ENCODE measurements at places on chromosomes 12 and 14.

GRCh38 chr12:50053583-50053982, 3.8 kb upstream of the ASIC1 start:
- no peak for DNase-seq

DNA sequence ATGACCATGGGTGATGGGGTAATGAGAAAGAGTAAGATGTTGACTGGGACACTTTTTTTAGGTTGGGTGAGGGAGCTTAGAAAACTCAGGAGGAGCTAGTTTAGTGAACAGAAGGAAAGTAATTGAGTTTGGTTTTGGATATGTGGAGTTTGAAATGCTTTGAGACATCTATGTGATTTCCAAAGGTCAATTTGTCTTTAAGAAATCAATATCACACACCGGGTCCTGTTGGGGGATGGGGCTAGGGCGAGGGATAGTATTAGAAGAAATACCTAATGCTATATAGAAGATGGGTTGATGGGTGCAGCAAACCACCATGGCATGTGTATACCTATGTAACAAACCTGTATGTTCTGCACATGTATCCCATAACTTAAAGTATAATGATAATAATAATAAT, 118.4 kb downstream of the ASCL1 start:
- no peak for DNase-seq

DNA sequence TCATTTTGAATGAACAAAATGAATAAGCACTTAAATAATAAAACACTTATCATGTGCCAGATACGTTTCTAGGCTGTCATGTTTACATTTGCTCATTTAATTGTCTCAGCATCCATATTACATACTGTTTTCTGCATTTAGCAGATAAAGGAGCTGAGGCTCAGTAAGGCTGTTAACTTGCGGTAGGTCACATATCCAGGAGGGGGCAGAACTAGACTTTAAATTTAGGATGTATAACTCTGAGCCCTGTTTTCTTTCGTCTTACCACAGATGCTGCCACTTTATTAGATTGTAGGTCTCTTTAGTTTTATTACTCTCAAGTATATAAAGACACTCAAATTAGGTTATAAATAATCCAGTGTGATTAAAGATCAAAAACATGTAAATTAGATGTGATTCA, 17.7 kb downstream of the IRAK4 start:
- DNase-seq, result no peak

DNA sequence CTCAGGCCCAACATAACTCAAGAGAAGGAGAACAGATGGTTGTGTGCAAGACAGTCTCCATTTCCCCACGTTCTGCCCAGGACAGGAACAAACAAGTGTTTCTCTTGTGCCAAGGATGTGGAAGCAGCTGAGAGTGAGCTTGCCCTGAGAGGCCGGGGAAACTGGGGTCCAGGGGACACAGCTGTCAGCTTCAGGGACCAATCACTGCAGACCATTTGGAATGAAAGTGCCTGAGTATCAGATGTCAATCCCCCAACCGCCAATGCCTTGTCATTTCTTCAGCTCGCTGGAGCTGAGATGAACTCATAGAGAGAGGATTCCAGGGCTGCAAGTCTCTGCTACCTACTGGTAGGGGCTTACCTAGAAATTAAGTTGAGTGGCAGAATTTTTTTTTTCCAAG, 71.9 kb upstream of the METAP2 start:
- DNase-seq, result no peak

- DNase-seq, result peak; percentile 83
These were observed 116.8 kb upstream of the SLC38A4 start for GRCh38 chr12:46942579-46942978.
